ENCODE measurements at places on chromosomes 11 and 22.

- peak; percentile 62 for DNase-seq
Observed at GRCh38 chr22:49807780-49808708, 19.6 kb downstream of the BRD1 start.

GRCh38 chr11:10162222-10162621 lies 131.8 kb downstream of the SBF2 start:
- DNase-seq = no peak

DNA sequence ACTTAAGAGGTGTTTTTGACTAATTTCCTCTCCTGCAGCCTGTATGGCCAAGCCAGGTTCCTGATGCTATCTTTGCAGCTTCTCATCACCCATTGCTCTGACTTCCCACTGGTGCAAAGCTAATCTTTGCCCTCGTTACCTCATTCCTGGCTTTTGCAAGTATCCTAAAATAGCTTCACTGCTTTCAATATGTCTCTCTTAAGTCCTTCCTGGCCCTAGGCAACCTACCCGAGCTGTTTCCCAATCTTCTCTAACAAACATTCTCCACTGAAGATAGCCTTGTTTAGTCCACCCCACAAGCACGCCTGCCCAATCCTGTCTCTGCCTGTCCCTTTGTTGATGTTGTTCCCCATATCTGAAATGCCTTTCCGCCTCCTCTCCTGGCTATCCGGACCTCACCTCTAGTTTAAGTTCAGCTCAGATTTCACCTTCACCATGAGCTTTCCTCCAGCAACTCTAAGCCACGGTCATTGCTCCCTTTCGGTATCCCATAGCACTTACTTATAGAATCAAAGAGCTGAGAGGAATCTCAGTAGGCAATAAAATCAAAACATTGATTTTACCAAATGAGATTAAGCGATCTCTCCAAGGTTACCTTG lies 30.1 kb upstream of the CECR2 start:
- DNase-seq = no peak

GRCh38 chr11:108825381-108825780 lies 160.5 kb downstream of the DDX10 start:
- no peak for DNase-seq

DNA sequence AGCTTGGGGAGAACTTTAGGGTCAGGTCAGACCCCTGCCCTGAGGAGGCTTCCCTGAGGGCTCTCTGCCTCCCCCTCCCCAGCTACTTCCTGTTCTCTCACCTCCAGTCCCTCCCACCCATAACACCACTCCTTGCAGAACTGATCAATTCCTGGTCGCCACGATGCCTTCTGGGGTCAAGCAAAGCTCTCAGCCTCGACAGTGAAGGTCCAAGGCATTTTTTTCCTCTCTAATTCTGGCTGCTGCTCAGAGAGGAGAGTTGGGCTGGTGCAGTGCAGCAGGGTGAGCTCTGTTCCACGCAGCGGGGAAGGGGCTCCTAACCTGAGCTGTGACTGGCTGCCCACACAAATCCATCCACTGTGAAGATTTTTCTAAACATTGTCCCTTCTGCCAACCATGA lies 628.4 kb downstream of the BRD1 start:
- no peak for DNase-seq

- DNase-seq = no peak
Observed at GRCh38 chr11:77418155-77418970, 55.5 kb downstream of the PAK1 start.

GRCh38 chr11:87110443-87111131 lies 72.9 kb downstream of the TMEM135 start:
- no peak for DNase-seq

GRCh38 chr11:35143297-35144135 lies 4.5 kb downstream of the CD44 start:
- no peak for DNase-seq

DNA sequence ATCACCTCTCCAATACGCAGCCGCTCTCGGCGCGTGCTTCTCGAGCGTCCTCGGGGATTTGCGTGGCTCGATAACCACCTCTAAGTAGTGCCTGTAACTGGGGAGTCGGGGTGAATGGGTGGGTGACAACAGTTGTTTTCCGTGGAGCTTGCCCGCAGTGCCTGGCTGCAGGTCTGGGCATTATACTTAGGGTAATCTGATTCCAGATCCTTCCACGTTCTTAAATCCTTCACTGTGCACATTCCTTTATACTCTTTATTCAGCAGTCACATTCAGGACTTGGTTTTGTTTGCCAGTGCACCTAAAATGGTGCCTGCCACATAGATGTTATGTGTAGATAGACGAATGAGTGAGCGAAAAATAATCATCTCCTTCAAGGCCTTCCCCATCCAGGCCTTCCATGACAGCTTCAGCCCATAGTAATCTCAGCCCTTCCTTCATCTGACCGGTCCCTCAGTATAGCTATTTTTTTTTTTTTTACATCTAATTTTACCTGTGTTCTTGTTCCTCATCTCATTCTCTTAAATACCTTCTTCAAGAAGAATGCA lies 602 bp downstream of the NAT10 start:
- DNase-seq = no peak

GRCh38 chr22:45273452-45274075 lies 11.2 kb upstream of the UPK3A start:
- no peak for DNase-seq

DNA sequence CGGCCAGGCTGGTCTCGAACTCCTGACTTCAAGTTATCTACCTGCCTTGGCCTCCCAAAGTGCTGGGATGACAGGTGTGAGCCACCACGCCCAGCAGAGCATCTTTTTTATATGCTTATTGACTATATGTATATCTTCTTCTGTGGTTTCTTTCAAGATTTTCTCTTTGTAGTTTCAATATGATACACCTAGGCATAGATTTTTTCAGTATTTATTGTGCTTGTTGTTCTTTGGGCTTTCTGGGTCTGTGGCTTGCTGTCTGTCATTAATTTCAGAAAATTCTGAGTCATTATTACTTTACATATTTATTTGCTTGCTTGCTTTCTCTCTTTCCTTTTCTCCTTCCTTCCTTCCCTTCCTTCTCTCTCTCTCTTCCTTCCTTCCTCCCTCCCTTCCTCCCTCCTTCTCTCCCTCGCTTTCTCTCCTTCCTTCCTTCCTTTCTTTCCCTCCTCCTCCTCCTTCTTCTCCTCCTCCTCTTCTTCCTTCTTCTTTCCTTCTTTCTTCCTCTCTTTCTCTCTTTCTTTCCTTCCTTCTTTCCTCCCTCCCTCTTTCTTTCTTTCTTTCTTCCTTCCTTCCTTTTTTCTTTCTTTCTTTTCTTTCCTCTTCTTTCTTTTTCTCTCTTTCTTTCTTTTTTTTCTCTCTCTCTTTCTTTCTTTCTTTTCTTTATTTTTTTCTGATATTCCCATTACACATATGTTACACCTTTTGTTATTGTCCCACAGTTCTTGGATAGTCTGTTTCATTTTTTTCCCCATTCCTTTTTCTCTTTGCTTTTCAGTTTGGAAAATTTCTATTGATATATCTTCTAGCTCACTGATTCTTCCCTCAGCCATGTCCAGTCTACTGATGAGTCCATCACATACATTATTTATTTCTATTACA lies 10.9 kb upstream of the DCHS1 start:
- DNase-seq = no peak

DNA sequence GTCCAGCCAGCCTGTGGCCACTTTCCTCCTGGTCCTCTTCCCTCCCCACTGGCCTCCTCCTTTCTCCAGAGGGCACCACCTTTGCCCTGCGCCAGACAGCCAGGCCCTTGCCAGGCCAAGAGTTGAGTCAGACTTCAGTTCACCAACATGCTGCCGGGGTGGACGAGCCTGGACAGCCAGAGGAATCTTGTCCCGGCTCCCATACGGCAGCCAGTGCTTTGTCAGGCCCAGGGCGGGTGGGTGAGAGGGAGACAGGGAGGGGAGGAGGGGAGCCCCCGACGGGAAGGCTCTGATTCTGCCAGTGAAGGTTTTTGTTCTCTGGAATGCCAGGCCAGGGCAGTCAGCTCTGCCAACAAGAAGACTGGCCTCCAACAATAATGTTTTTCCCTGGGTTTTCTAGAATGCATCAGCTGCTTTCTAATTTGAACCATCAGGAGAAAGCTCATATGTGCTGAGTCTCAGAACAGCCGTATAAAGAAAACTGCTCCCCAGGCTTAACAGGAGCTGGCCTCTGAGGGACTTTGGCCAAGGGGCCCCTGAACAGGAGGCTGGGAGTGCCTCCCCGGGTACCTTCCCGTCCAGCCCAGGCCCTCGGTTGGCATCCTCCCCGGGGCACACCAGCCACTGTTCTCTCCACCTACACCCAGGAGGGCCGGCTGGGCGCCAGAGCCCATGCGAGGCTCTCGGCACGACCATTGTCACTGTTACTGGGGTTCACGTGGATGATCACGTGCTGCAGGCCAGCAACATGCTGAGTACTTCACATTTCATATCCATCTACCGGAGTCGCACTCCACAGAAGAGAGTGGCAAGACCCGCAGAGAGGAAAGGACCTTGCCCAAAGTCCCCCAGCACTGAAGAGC lies 28.6 kb downstream of the LIF start:
- no peak for DNase-seq

DNA sequence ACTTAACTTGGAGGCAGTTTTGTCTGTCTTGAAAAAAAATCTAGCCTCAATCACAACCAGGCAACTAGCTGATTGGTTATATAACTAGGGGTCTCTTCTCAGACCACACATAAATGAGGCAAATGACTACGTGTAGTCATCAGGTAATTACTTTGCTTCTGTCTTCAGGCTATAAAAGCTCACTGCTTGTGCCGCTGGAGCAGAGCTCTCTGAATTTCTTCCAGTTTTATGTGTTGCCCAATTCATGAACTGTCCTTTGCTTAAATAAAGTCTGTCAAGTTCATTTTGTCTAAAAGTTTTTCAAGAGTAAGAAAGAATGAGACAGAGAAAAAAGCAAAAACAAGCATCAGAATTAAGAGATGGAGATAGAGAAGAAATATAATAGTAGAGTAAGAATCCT lies 93.4 kb downstream of the MUC15 start:
- DNase-seq = no peak

DNA sequence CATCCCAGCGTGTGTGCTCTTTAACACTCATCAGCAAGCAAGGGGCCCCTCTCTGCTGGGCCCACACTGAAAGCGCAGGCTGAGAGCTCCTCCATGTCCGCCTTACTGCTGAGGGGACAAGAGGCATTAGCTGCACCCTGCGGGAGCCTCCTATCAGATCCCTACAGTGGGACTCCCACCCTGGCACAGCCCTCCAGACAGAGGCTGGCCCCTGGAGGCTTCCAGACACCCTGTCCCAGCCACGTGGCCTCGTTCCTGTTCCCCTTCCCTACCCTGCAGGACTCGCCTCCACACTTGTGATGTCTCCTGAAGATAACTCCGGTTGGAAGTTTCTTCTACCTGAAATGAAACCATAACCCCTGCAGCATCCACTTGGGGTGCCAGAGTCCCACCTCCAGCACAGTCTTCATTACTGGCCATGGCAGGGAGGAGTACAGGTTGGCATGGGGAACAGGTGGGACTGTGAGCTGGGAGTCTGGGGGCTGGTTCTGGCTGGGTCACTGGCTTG lies 5.0 kb upstream of the SH3BP1 start:
- no peak for DNase-seq
